ENCODE measurements at places on chromosomes 2 and 18. TPM values are rescaled to one million over a fixed set of nuclear protein-coding genes. Genes with fewer than 3 reads are reported as not detected.

STARD6 gene
- total RNA-seq, result not detected

HOXD4 gene
- 9.8 TPM for total RNA-seq

RBKS gene
- 4.7 TPM for total RNA-seq

ANO7 gene
- 1.2 TPM for total RNA-seq

SOWAHC gene
- 12.0 TPM for total RNA-seq

CFAP221 gene
- 2.1 TPM for total RNA-seq

- no peaks in the 10 kb centered on the region for H3K4me1 ChIP-seq
- no peaks in the 10 kb centered on the region for H3K36me3 ChIP-seq
- no peak overlapping the region for H3K27ac ChIP-seq
- no peak overlapping the region for H3K4me3 ChIP-seq
- H3K27me3 ChIP-seq, result no peaks in the 10 kb centered on the region
Measured at GRCh38 chr18:79576686-79577351, 102.8 kb upstream of the CTDP1 start.

DNA sequence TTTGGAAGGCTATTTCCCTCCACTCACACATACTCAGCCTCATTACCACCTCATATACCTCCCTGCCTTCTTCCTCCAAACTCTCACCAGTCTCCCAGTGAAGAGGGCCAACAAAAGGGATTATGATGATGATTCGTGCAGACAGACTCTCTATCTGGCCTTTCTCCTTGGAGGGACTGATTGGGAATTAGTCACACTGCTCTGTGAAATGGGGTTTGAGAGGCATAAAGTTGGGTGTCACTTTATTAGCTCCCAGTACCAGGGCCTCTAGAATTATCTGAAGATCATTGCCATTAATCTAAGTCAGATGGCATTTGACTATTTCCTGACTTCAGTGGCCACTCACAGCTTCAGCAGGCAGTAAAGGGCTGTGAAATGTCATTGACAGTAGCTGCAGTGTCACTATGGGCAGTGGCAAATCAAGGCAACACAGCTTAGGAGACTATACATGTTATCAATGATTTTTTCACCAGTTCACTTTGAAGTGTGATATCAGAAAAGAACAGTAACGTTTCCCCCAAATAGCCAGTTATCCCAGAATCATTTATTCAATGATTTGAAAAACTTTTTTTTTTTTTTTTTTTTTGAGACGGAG lies 17.4 kb downstream of the CNRIP1 start:
- no peaks in the 10 kb centered on the region for H3K4me1 ChIP-seq
- DNase-seq, result no peak
- no peak overlapping the region for H3K4me3 ChIP-seq
- no peaks in the 10 kb centered on the region for H3K27me3 ChIP-seq
- H3K27ac ChIP-seq, result no peak overlapping the region
- H3K36me3 ChIP-seq, result no peaks in the 10 kb centered on the region

DNA sequence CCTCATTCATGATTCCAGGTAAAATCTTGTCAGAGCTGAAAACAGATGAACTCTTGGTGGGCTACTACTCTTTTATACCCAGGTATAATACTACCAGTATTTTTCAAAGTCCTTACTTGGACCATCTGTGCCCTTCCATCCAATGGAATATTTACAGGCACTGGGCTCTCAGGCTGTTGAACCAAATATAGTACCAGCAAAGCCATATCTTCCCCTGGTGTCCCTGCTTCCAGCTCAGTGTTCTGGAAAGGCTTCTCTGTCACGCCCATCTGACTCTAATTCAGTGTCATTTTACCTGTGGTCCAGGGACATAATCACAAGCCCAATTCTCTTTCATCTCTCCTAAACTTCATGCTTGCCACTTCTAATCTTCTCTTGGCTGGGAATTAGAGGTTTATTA lies 119.2 kb upstream of the STK17B start:
- no peaks in the 10 kb centered on the region for H3K27me3 ChIP-seq
- H3K27ac ChIP-seq, result no peak overlapping the region
- no peak overlapping the region for H3K4me3 ChIP-seq
- H3K36me3 ChIP-seq, result no peaks in the 10 kb centered on the region

- H3K27ac ChIP-seq, result no peak overlapping the region
- DNase-seq, result no peak
- no peak overlapping the region for H3K4me3 ChIP-seq
- no peaks in the 10 kb centered on the region for H3K36me3 ChIP-seq
- no peaks in the 10 kb centered on the region for H3K27me3 ChIP-seq
Measured at GRCh38 chr2:235812185-235812665, 318.4 kb downstream of the AGAP1 start.

DNA sequence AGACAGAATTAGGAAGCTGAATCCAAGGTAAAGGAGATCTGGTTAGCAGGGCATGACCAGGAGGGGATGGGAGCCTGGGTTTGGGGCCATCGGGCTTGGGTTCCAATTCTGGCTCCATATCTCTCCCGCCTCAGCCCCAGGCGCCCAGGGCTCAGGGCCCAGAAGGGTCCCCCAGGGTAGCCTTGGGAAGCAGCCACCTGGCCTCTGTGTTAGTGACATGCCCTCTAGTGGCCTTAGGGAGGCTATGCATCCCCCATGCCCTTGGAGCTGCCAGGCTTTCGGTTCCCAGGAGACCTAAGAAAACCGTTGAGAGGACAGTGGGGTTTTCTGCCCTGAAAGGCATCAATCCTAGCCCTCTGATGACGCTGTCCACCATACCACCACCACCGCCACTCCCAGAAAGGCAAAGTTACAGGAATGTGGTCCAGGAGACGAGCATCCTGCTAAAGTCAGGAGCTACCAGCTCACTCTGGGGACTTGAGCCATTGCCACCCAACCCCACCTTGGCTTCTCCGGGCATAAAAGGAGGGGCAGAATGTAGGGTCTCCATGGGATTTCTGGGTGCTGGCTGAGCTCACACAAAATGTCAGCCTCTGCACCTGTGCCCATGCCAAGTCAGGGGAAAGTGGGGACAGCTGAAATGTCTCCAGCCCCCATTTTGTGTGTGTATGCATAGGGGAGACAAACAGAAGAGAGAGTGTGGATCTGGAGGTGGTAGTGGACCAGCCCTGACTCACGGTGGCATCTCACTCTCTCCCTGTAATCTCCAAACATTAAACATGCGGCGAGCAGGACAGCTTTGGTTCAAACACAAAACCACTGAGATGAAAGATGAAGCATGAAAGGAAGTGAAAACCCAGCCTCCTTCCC lies 56.5 kb downstream of the EMX1 start:
- no peaks in the 10 kb centered on the region for H3K4me1 ChIP-seq
- no peak overlapping the region for H3K27ac ChIP-seq
- H3K36me3 ChIP-seq, result no peaks in the 10 kb centered on the region
- peak; percentile 13 for DNase-seq

DNA sequence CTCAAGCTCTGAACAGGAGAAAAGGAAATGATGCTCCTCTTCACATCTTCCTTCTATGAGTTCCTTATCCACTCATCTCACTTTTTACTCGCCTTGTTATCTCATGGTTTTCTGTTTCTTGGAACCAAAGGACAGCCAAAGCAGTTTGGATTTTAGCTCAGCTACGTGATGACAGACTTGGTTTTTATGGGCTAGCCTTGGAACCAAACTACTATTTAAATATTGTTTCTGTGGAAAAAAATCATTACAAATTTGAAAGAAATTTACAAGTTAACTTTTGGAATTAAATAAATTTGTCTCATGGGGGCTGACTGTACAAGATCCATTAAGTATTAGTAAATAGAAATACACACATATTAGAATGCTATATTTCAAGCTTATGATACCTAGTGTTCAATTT lies 727.8 kb upstream of the FANCL start:
- H3K27me3 ChIP-seq, result no peaks in the 10 kb centered on the region
- no peak overlapping the region for H3K4me3 ChIP-seq
- DNase-seq, result no peak
- H3K27ac ChIP-seq, result no peak overlapping the region
- no peaks in the 10 kb centered on the region for H3K36me3 ChIP-seq
- H3K4me1 ChIP-seq, result no peaks in the 10 kb centered on the region

DNA sequence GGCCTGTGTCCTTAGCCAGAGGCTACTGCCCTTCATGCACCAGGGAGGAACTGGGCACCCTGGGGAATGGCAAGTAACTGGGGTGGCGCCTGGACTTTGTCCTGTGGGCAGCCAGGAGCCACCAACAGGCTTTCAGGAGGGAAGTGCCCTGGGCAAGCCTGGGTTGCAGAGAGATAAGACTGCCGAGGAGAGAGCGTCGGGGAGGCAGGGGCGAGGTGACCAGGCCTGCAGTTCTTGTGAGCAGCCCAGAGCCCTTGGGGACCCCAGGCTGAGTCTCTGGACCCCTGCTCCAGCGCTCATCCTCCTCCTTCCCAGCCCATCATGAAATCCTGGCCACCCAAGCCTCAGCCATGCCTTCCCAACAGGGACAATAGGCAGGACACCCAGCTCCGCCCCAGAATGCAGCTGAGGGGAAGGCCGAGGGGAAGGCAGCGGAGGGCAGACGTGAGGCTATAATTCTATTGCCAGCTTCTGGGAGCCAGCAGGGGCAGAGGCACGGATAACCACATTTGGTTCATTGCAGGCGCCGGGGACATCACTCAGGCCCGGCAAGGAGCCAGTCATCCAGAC lies 25.1 kb downstream of the ADRA2B start:
- no peak overlapping the region for H3K27ac ChIP-seq
- no peaks in the 10 kb centered on the region for H3K4me1 ChIP-seq
- no peaks in the 10 kb centered on the region for H3K36me3 ChIP-seq
- H3K27me3 ChIP-seq, result no peaks in the 10 kb centered on the region

GRCh38 chr2:161555826-161556225 lies 68.4 kb upstream of the SLC4A10 start:
- no peaks in the 10 kb centered on the region for H3K36me3 ChIP-seq
- H3K4me1 ChIP-seq, result peaks cover 2% of the 10 kb centered on the region
- no peak for DNase-seq
- no peaks in the 10 kb centered on the region for H3K27me3 ChIP-seq

- H3K27ac ChIP-seq, result peak overlapping the region; percentile 79
- peaks cover 13% of the 10 kb centered on the region for H3K4me1 ChIP-seq
- DNase-seq, result no peak
- H3K36me3 ChIP-seq, result no peaks in the 10 kb centered on the region
Measured at GRCh38 chr2:106863387-106863786, 22.6 kb downstream of the ST6GAL2 start.

DNA sequence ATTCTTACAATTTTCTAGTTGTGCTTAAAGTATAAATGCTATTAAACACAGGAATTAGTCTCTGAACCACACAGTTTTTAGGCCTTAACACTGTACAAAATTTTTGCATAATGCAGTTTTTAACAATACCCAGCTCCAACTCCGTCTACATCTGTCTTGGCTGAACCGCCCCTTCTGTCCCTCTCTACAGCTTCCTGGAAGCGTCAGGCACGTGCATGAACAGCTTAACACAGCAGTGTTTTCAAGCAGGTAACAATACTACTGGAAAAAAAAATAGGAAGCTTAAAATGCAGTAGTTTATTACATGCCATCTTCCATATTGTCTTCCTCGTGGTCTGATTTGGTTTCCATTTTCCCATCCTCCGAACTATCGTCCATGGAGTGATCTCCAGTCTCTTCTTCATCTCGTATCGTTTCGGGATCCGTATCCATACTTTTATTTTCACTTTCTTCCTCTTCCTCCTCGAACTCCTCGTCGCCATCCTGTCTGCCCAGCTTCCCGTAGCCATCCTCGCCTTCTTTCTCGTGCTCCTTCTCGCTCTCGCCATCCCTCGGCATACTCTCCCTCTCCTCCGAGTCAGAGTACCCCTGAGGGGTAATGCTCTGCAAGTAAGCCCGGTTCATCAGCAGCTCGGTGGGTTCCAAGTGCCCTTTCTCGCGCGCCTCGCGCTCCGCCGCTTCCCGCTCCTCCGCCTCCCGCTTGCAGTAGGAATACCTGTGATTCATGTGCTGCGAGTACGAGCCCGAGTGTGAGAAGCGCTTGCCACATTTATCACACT lies 130.6 kb downstream of the ZEB2 start:
- H3K36me3 ChIP-seq, result no peaks in the 10 kb centered on the region
- DNase-seq, result no peak
- no peak overlapping the region for H3K27ac ChIP-seq
- H3K4me1 ChIP-seq, result peaks cover 6% of the 10 kb centered on the region
- H3K27me3 ChIP-seq, result no peaks in the 10 kb centered on the region
- no peak overlapping the region for H3K4me3 ChIP-seq

GRCh38 chr18:54939361-54939917 lies 19.8 kb downstream of the CCDC68 start:
- no peaks in the 10 kb centered on the region for H3K36me3 ChIP-seq
- H3K4me3 ChIP-seq, result no peak overlapping the region
- no peak for DNase-seq
- H3K4me1 ChIP-seq, result no peaks in the 10 kb centered on the region

- H3K36me3 ChIP-seq, result no peaks in the 10 kb centered on the region
- no peak overlapping the region for H3K27ac ChIP-seq
- no peak for DNase-seq
Measured at GRCh38 chr18:38718365-38718901, 1152.8 kb upstream of the CELF4 start.

DNA sequence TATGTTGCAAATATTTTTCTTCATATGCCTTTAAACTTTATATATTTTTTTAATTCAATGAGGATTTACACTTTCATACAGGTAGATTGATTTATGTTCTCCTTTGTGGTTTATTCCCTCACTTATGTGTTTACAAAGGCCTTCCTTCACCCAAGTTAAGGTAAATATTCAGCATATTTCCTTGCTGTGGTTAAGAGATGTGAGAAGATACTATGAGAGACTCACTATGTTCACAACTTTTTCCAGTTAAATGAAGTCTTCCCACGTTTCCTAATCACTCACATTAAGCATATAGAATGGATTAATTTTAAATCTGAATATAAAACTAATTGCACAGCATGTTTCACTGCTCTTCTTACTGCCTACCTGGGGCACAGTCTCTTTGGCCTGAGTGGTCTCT lies 597 bp downstream of the PECR start:
- peak overlapping the region; percentile 37 for H3K4me3 ChIP-seq
- H3K4me1 ChIP-seq, result no peaks in the 10 kb centered on the region
- H3K36me3 ChIP-seq, result no peaks in the 10 kb centered on the region
- no peak for DNase-seq
- no peaks in the 10 kb centered on the region for H3K27me3 ChIP-seq
- H3K27ac ChIP-seq, result no peak overlapping the region

- H3K4me1 ChIP-seq, result no peaks in the 10 kb centered on the region
- no peak overlapping the region for H3K4me3 ChIP-seq
- H3K27me3 ChIP-seq, result no peaks in the 10 kb centered on the region
- no peaks in the 10 kb centered on the region for H3K36me3 ChIP-seq
- peak; percentile 42 for DNase-seq
Measured at GRCh38 chr2:10497797-10498251, 49.7 kb upstream of the ODC1 start.

DNA sequence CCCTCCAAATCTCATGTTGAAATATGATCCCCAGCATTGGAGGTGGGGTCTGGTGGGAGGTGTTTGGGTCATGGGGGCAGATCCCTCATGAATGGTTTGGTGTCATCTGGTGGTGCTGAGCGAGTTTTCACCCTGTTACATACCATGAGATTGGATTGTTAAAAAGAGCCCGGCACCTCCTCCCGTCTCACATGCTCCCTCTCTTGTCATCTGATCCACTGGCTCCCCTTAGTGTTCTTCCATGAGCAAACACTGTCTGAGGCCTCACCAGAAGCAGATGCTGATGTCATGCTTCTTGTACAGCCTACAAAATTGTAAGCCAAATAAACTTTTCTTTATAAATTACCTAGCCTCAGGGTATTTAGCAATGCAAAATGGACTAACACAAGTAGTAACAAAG lies 405.0 kb upstream of the SLC39A10 start:
- no peaks in the 10 kb centered on the region for H3K36me3 ChIP-seq
- no peaks in the 10 kb centered on the region for H3K27me3 ChIP-seq
- no peak for DNase-seq

- H3K4me3 ChIP-seq, result no peak overlapping the region
- peaks cover 3% of the 10 kb centered on the region for H3K36me3 ChIP-seq
- H3K27me3 ChIP-seq, result no peaks in the 10 kb centered on the region
- H3K27ac ChIP-seq, result peak overlapping the region; percentile 83
- H3K4me1 ChIP-seq, result peaks cover 6% of the 10 kb centered on the region
Measured at GRCh38 chr2:66477135-66477842, 42.4 kb downstream of the MEIS1 start.
